ENCODE measurements at places on chromosomes 13 and 19.

GRCh38 chr19:32750441-32751055 is 31.0 kb downstream of the TDRD12 start:
- no peak for DNase-seq

DNA sequence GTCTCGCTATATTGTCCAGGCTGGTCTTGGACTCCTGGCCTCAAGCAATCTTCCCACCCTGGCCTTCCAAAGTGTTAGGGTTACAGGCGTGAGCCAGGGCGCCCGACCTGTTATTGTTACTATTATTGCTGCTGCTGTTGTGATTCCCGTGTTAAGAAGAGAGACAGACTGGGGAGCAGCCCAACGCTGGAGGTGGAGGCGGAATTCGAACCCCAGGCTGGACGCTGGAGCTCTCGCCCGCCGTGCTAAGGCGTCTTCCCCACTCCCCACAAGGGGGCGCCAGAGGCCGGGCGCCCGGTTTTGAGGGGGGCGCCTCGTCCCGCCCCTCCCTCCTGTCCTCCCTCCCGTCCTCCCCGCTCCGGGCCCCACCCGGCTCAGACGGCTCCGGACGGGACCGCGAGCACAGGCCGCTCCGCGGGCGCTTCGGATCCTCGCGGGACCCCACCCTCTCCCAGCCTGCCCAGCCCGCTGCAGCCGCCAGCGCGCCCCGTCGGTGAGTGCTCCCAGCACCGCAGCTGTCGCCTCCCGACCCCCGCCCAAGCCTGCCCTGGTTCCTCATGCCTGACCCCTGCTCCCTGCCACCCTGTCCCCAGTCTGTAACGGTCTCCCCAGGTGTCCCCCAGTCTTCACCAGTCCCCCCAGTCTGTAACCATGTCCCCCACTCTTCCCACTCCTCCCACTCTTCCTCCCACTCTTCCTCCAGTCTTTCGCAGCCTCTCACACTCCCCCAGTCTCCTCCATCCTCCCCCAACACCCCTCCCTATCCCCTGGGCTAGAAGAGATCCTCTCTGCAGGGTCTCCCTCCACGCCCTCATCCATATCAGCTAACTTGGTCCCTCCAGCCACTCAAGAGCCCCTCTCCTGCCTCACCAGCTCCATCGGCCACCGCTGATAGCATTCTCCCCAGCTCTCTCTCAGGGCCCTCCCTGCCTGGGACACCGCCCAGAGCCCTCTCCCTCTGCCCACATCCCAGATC is at the start of gene EHD2:
EHD2 (plus strand) TSS at position 377 of the 976 bp plus-strand sequence. CDS start 3,191 bp downstream, outside the sequence.
- no peak for DNase-seq

GRCh38 chr19:45528149-45528743 is 21.0 kb downstream of the VASP start:
- no peak for DNase-seq

DNA sequence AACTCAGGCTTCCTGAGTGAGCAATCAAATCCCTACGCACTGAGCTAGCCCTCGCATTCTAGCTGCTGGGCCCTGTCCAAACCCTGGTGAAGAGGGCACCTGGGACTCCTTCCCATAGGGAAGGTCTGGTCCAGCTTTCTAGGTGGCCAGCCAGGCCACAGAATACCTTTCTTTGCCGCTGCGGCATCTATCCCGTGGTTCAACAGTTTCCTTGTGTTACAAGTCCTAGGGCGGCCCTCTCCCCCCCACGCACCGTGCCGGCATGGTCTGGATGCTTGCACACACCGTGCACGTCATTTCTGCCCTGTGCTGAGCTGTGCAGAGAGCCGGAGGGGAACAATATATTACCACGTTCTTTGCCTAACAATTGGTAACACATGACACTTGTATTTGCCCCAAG is 164.6 kb upstream of the TSHZ3 start:
- DNase-seq, result no peak

GRCh38 chr19:2242092-2242537 is 5.5 kb downstream of the SF3A2 start:
- no peak for DNase-seq

- DNase-seq, result no peak
Observed at GRCh38 chr13:110921695-110922094, 6.8 kb upstream of the ANKRD10 start.

GRCh38 chr13:22102271-22102670 is 431.4 kb downstream of the FGF9 start:
- no peak for DNase-seq

- no peak for DNase-seq
Observed at GRCh38 chr13:85074543-85075313, 724.5 kb downstream of the SLITRK6 start.

- DNase-seq, result no peak
Observed at GRCh38 chr13:41426047-41426446, 31.3 kb upstream of the RGCC start.

- DNase-seq, result no peak
Observed at GRCh38 chr13:109447667-109448066, 338.7 kb downstream of the IRS2 start.

GRCh38 chr13:36430247-36431203 is 1.8 kb upstream of the CCNA1 start:
- DNase-seq, result no peak

- DNase-seq, result no peak
Observed at GRCh38 chr13:52932649-52933048, 84.2 kb upstream of the PCDH8 start.

GRCh38 chr19:16222806-16223205 is 25.1 kb downstream of the AP1M1 start:
- no peak for DNase-seq

- DNase-seq, result no peak
Observed at GRCh38 chr19:50741179-50741933, 18.2 kb downstream of the CLEC11A start.

DNA sequence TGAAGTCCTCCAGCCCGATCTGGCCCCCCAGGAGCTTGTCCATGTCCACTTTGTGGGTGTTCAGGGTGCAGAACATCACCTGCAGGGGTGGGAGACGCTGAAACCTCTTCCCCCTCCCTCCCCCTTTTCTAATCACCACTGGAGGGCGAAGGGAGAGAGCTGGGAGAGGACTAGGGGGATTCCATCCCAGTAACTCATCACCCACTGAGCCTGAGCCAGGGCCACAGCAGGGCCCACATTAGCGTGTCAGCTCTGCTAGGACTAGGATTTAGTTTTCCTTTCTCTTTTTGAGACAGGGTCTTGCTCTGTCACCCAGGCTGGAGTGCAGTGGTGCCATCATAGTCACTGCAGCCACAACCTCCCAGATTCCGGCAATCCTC is 5.5 kb upstream of the PTGER1 start:
- DNase-seq, result no peak

- DNase-seq, result no peak
Observed at GRCh38 chr19:53978975-53979801, 12.2 kb upstream of the CACNG6 start.

DNA sequence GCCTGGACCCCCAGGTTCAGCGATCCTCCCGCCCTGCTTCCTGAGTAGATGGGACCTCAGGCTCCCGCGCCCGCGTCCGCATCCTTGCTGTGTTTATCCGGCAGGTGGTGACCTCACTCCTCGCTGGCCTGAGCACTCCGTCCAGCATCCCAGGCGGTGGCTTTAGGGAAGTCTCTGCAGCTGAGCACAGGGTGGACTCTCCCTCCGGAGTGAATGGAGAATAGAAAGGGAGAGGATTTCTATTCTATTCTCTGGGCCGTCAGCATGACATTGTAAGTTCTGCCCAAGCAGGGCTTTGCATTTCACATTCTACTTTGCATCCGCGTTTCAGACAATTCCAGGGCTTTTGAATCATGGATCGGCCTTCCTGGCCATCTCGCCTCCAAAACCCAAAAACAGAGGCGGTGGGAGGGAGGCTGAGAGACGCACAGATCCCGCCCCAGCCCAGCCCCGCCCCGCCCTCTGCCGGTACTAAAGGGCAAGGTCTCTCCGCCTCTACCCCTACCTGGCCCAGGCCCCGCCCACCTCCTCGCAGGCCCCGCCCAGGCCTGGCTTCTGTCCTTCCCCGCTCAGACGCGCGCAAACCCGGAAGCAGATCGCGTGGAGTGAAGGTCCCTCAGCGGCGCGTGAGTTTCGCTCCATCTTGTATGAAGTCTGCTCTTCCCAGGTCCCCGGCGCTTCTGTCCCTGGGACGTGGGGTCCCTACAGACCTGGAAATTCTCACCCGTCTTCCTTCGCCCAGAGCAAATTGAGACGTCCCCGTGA is at the start of gene ZNF525:
ZNF525 (plus strand) TSS at position 572 of the 765 bp plus-strand sequence. CDS start 6,577 bp downstream, outside the sequence.
- peak; percentile 98 for DNase-seq

DNA sequence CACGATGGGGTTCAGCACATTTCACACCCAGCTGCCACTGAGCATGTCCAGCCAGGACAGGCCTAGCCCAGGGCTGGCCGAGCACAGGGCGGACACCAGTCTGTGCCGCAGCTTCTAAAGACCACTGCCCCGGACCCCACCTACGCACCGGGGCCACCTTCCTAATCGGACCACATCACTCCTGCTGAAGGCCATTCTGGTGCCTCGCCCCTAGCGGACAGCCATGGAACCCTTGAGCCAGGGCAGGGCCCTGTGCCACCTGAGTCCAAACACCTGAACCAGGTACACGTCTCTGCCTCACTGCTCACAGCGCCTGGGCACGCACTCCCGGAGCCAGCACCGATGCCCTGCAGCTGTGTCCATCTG is 8.4 kb upstream of the C13orf46 start:
- no peak for DNase-seq

DNA sequence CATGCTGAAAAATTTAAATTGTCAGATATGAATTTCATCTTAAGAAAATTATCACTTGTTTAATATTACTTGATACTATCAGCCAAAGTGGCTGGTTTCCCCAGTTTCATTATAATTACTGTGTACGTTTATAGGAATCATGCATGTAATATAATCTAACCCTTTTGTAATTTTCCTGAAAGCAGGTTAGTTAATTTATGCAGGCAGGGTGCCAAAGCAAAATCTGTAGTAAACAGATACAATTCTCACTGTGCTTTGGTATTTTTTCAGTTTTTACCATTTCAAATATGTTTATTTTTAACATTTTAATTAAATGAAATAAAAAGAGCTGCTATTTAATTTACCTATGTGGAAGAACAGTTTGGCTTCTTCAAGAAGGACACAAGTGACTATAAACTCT is 1227.5 kb upstream of the MIR17HG start:
- no peak for DNase-seq

- DNase-seq, result no peak
Observed at GRCh38 chr19:32067685-32068084, 277.7 kb upstream of the ZNF507 start.

DNA sequence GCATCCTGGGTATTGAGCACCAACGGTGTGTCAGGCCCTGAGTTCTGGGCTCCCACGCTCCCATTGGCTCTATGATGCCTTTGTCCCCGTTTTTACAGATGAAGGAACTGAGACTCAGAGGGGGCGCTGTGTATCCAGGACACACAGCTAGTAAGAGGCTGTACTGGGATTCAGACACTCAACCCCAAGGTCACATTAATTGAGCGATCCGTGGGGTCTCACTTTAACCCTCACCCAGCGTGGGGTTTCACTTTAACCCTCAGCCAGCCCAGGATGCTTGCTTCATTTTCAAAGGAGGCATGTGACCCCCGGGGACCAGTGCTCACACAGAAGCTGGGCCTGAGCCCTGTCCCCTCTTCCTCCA is 42.6 kb downstream of the CYP4F22 start:
- no peak for DNase-seq

DNA sequence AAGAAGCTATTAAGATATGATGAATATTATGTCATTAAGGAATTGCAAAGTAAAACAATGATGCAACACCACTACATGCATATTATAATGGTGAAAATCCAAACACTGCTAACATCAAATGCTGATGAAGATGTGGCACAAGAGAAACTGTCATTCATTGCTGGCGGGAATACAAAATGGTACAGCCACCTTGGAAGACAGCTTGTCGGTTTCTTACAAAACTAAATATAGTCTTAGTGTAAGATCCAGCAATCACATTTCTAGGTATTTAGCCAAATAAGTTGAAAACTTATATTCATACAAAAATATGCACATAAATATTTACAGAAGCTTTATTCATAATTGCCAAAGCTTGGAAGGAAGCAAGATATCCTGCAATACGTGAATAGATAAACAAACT is 114.9 kb upstream of the EDNRB start:
- DNase-seq, result no peak

- no peak for DNase-seq
Observed at GRCh38 chr13:23496255-23496654, 62.8 kb upstream of the SACS start.

DNA sequence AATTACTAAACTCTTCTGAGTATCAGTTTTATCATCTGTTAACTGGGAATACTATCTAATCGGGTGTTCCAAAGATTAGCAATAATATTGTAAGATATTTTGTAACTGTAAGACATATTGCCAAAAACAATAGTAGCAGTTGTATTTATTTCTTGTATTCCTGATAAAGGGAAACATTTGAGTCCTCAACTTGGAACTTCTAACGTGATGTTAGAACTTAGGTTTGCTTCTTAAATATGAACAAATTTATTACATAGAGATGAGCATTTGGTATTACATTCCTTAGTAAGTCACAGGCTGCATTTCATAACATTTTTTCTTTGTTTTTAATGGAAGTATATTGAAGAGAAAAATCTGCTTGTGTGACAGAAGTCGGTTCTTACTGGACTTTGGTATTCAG is 225.3 kb downstream of the NALCN start:
- DNase-seq, result no peak

GRCh38 chr19:13001166-13001501 is 5.9 kb downstream of the NFIX start:
- no peak for DNase-seq

DNA sequence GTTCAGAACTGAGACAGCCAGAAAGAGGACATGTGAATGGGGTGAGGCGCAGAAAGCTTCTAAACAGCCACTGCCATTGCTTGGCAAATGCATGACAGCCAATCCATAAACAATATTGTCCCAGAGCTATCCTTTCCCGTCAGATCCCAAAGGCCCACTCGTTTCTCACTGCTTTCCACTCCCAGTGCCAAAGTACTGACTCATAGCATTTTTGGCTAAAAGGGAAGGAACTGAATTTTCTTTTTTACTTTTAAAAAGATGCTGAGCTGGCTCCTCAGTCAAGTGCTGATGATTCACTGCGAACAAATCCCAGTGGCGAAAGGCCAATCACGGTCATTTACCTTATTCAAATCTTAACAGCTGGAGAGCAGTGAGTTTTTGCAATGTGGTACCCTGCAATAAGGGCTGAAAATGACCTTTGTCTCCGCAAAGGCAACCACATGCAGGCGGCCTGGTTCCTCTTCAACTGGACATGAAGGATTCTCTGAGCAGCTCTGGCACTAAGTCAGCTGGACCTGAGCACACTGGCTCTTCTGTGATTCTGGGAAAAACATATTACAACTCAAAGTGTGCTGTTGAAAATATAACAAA is 151.7 kb downstream of the DCLK1 start:
- DNase-seq, result no peak

DNA sequence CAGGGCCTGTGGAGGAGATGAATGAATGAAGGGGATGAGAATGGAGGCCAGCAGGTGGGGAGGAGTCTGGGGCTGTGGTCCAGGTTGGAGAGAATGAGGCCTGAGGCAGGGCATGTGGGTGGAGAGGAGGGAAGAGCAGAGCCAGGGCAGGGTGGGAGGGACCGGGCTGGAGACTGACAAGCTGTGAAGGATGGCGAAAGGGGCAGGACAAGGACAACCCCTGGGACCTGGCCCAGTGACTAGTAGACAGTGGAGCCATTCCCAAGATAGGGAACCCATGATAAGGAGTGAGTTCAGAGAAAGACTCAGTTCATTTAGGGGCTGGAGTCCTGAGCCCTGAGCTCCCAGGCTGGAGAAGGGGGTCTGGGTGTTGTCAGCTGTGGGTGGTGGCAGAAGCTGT is 3.0 kb downstream of the PTH2 start:
- DNase-seq, result no peak

Data from activated naive CD4-positive, alpha-beta T cell treated with anti-CD3 and anti-CD28 coated beads, Interleukin-2, amount 50 U/mL, for 72 hours (primary cell).